Activated CD4-positive, alpha-beta T cell treated with anti-CD3 and anti-CD28 coated beads, Interleukin-2, amount 10 ng/mL, durations not matched to agents 7 days and 5 days (primary cell): ENCODE measurements at places on chromosomes 7 and 10.

DNA sequence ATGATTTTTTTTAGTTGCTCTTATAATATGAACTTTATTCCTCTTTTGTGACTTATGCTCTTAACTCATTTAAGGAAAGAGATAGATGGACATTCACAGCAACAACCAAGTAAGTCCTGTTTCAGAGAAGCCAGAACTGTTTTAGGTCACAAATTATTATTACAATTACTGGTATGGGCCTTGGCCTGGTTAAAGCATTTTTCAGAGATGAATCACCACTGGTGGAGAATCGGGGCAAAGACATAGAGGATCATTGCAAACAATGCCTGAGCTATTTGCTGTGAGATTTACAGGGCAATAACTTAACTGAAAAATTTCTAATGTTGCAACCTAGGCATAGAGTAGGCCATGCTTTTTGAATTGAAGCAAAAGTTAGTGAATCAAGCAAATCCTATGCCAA is 138.0 kb upstream of the YAE1 start:
- H3K27me3 ChIP-seq, result peaks cover under 1% of the 10 kb centered on the region
- H3K27ac ChIP-seq, result no peak overlapping the region
- no peak overlapping the region for H3K4me3 ChIP-seq
- no peaks in the 10 kb centered on the region for H3K4me1 ChIP-seq
- DNase-seq, result no peak

- no peaks in the 10 kb centered on the region for H3K4me1 ChIP-seq
- H3K27ac ChIP-seq, result no peak overlapping the region
- H3K4me3 ChIP-seq, result no peak overlapping the region
- H3K36me3 ChIP-seq, result no peaks in the 10 kb centered on the region
- no peak for DNase-seq
- no peaks in the 10 kb centered on the region for H3K27me3 ChIP-seq
These were observed 450.3 kb downstream of the GRID1 start for GRCh38 chr10:85916286-85916685.

GRCh38 chr10:61912981-61913380 is 11.5 kb downstream of the ARID5B start:
- no peak overlapping the region for H3K27ac ChIP-seq
- peaks cover 73% of the 10 kb centered on the region for H3K36me3 ChIP-seq
- no peaks in the 10 kb centered on the region for H3K27me3 ChIP-seq
- no peak overlapping the region for H3K4me3 ChIP-seq
- peaks cover 69% of the 10 kb centered on the region for H3K4me1 ChIP-seq

GRCh38 chr7:98362517-98362916 is 38.4 kb downstream of the BAIAP2L1 start:
- H3K4me3 ChIP-seq, result no peak overlapping the region
- H3K36me3 ChIP-seq, result no peaks in the 10 kb centered on the region
- no peak for DNase-seq
- no peak overlapping the region for H3K27ac ChIP-seq
- no peaks in the 10 kb centered on the region for H3K27me3 ChIP-seq

DNA sequence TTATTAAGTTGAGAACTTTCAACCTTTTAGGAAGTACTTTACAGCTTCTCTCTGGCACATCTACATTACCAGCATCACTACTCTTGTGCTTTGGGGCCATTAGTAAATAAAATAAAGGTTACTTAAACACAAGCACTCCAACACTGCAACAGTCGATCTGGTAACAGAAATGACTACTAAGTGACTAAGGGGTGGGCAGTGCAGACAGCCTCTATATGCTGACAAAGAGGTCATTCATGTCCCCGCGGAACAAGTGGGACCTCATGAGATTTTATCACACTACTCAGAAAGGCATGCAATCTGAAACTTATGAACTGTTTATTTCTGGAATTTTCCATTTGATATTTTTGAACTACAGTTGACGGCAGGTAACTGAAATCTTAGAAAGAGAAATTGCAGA is 111.3 kb upstream of the DNAJB12 start:
- H3K36me3 ChIP-seq, result peaks cover 3% of the 10 kb centered on the region
- H3K27ac ChIP-seq, result no peak overlapping the region
- no peaks in the 10 kb centered on the region for H3K4me1 ChIP-seq
- no peak overlapping the region for H3K4me3 ChIP-seq
- H3K27me3 ChIP-seq, result no peaks in the 10 kb centered on the region
- no peak for DNase-seq

DNA sequence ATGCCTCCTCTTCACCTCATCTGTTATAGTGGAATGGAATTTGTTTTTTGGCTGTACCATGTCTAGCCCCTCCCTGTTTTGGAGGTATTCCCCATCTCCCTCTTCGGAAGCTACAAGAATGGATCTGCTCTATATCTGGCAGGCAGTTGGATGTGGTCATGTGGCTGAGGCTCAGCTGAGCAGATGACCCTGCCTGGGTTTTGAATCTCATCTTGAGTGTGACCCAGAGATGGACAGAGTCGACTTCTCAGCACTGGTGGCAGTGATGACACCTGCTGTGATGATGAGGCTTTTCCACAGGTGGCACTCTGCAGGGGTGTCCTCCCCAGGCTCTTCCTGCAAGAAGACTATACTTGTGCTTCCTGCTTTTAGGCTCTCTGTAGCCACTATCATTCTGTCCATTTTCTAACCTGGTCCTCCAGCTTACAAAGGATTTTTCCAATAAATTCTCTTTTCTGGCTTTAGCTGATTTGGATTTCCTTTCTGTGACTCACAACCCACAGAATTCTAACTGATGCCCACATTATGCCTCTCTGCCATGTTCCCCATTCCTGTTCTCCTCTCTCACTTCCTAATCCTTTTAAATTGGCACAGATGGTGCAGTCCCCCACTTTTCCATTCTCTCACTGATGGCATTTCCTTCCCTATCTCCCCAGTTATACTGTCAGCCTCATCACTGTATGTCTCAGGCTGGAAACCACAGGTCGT is 7.5 kb upstream of the ARHGAP22 start:
- H3K27me3 ChIP-seq, result peaks cover 19% of the 10 kb centered on the region
- no peaks in the 10 kb centered on the region for H3K4me1 ChIP-seq
- no peak overlapping the region for H3K4me3 ChIP-seq
- DNase-seq, result no peak
- H3K36me3 ChIP-seq, result no peaks in the 10 kb centered on the region

DNA sequence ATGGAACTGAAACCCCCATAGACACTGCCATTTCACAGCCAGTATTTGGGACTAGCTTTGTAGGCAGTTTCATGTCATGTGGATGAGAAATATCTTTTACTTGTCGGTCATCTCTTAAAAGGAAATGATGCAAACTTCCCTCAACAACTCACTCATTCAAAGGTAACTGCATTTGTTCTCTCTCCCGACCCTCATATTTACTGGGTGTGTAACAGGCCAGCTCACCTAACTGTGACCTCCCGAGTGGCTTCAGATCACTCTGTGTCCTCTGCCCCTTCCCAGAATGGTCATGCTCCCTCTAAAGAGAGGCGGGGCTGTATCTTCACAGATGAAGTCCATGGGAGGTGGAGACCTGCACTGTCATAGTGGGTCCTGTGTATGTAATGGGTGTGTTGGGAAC is 14.7 kb downstream of the LRRC18 start:
- no peaks in the 10 kb centered on the region for H3K36me3 ChIP-seq
- no peaks in the 10 kb centered on the region for H3K4me1 ChIP-seq
- H3K27ac ChIP-seq, result no peak overlapping the region
- DNase-seq, result no peak

- no peak overlapping the region for H3K27ac ChIP-seq
- no peaks in the 10 kb centered on the region for H3K4me1 ChIP-seq
- H3K27me3 ChIP-seq, result peaks cover 6% of the 10 kb centered on the region
- no peak for DNase-seq
- no peak overlapping the region for H3K4me3 ChIP-seq
These were observed 245.1 kb downstream of the STK31 start for GRCh38 chr7:23955145-23955544.

DNA sequence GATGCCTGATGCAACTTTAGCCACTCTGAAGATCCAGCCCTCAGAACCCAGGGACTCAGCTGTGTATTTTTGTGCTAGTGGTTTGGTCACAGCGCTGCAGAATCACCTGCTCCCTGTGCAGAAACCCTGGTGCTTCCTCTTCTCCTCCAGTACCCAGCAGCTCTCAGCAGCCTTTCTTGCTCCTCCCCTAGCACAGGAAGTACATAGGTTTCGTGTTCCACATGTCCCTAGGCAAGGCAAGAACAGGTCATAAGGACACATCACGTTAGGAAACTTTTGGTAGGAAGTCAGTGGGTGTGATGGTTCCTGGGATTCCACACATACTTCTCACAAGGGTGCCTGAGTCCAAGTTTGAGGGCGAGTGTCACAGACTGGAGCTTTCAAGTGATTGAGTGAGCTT is 167.9 kb upstream of the PRSS1 start:
- no peaks in the 10 kb centered on the region for H3K36me3 ChIP-seq
- peaks cover 38% of the 10 kb centered on the region for H3K4me1 ChIP-seq
- peak overlapping the region; percentile 87 for H3K27ac ChIP-seq
- H3K27me3 ChIP-seq, result no peaks in the 10 kb centered on the region

- peaks cover 86% of the 10 kb centered on the region for H3K4me1 ChIP-seq
- peaks cover 76% of the 10 kb centered on the region for H3K36me3 ChIP-seq
- H3K4me3 ChIP-seq, result peak overlapping the region; percentile 62
- DNase-seq, result no peak
- peak overlapping the region; percentile 79 for H3K27ac ChIP-seq
- H3K27me3 ChIP-seq, result no peaks in the 10 kb centered on the region
These were observed 207.6 kb upstream of the KLF14 start for GRCh38 chr7:130941322-130942210.

DNA sequence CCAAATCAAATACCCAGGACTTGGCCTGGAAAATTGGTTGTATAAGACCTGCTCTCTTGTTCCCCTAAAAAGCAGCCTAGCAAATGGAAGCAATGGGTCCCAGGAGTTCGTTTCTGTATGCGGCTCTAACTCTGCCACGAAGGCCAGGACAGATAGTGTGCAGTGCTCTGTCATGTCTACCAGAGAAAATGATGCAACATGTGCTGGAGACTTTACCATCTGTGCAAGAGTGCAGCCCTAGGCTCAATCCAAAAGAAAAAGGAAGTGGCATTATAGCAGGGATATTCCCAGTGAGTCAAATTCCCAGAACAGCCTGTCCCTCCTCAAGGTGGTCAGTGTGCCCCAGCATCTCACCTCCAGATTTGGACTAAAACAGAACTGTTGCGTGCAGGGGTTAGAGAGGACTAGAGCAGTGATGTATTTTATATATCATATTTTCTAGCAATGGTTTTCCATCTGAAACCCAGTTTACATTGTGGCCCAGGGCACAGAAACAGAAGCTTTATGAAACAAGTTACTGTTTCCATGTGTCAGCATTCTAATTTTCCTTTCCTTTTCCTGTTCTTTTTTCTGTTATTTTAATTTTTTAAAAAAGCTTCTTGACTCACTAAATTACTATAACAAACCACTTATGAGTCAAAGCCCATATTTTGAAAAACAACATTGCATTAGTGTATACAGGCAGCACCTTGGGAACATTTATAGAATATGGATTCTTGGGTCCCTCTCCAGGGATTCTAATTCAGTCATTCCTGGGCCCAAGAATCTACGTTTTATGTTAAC is 311.2 kb downstream of the RNLS start:
- H3K36me3 ChIP-seq, result peaks cover 8% of the 10 kb centered on the region
- no peak for DNase-seq

- H3K4me3 ChIP-seq, result no peak overlapping the region
- DNase-seq, result no peak
- H3K27ac ChIP-seq, result no peak overlapping the region
- H3K36me3 ChIP-seq, result peaks cover 23% of the 10 kb centered on the region
- peaks cover 57% of the 10 kb centered on the region for H3K4me1 ChIP-seq
These were observed 294.9 kb upstream of the MKLN1 start for GRCh38 chr7:131032786-131033185.

- no peaks in the 10 kb centered on the region for H3K27me3 ChIP-seq
- no peak for DNase-seq
- peaks cover 74% of the 10 kb centered on the region for H3K4me1 ChIP-seq
- peak overlapping the region; percentile 85 for H3K27ac ChIP-seq
These were observed 2.8 kb downstream of the GIMAP5 start for GRCh38 chr7:150740053-150740452.

GRCh38 chr7:25303281-25304181 is 75.2 kb upstream of the NPVF start:
- H3K36me3 ChIP-seq, result no peaks in the 10 kb centered on the region
- DNase-seq, result no peak
- no peaks in the 10 kb centered on the region for H3K4me1 ChIP-seq
- no peak overlapping the region for H3K27ac ChIP-seq
- H3K27me3 ChIP-seq, result peaks cover 4% of the 10 kb centered on the region

DNA sequence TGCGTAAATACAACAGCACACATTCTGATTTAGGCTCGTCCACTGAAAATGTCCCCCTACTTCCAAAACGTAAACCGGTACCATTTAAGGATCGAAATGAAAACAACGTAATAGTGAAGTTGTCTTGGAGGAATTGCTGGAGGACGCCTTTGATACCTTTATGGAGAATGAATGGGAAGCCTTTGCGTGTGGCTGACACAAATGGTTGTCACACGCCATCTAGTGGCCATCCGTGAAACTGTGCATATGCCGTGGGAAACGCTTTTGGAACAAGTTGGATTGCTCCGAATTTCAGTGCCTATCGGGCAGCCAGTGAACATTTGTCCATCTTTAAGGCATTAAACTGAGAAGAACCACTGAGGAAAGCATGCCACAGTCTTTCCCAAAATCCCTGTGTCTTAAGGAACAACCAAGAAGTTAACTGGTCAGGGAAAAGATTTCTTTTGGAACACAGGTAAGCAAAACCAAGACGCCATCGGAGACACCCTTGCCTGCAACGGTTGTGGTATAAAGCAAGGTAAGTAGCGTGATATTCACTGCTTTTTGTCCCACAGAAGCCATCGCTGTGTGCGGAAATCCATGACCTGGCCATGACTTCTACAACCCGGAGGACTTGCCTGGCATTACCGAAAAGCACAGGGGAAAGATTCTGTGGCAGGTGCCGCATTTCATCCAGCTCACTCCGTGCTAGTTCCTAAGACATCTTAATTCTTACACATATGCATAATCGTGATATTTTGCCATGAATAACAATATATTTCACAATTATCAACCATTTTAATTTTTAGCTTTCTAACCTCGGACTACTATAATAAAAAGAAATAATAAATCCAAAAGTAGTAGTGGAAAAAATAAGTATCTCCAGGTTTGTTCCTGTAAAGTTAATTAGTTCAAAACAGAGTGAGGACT is 100.6 kb downstream of the FAM204A start:
- H3K27ac ChIP-seq, result no peak overlapping the region
- no peaks in the 10 kb centered on the region for H3K36me3 ChIP-seq
- peak; percentile 69 for DNase-seq
- H3K27me3 ChIP-seq, result peaks cover 47% of the 10 kb centered on the region
- no peaks in the 10 kb centered on the region for H3K4me1 ChIP-seq
- no peak overlapping the region for H3K4me3 ChIP-seq
